ENCODE measurements at places on chromosomes 1 and 21. TPM values are rescaled to one million over a fixed set of nuclear protein-coding genes. Genes with fewer than 3 reads are reported as not detected.

GRCh38 chr1:13662493-13662892 lies 37.5 kb upstream of the PRDM2 start:
- no peak for DNase-seq

GRCh38 chr1:109197158-109198042 lies 16.3 kb upstream of the SARS1 start:
- DNase-seq = no peak

DNA sequence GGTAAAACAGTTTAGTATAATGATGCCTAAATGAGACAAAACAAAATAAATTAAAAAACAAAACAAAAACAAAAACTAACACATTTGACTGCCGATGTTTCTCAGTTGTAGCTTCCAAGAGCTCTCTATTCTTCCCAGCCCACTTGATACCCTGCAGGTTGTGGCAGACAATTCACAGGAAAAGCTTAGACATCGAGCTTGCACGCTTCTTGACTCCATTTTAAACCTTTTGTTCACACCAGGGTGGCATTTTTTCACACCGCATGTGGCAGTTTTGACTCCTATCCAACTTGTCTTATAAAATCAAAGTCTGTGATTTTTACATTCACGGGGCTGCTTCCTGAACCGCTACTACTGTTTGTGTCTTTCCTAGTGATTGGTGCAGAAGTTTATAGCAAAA lies 575.9 kb downstream of the USP25 start:
- no peak for DNase-seq

- DNase-seq = no peak
These were observed 340.1 kb upstream of the PLXNA2 start for GRCh38 chr1:208584167-208584755.

DNA sequence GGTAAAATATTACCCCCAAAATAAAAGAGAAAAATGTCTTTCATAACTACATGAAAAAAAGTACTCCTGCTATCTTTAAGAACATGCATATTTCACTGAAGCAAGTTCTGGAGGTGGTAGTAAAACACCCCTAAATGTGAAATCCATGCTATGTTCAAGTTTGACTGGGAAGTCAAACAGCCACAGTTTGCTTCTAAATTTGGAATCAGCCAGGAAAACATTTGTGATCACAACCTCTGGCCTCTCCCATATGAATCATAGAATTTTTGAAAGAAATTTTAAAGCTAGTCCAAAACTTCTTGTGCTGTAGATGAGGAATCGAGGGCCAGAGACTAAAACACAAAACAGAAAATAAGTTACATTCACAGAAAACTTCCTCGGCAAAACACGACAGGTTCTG lies 6.6 kb downstream of the SORT1 start:
- no peak for DNase-seq

- peak; percentile 62 for DNase-seq
These were observed 18.7 kb upstream of the SLAMF1 start for GRCh38 chr1:160665330-160666078.

DNA sequence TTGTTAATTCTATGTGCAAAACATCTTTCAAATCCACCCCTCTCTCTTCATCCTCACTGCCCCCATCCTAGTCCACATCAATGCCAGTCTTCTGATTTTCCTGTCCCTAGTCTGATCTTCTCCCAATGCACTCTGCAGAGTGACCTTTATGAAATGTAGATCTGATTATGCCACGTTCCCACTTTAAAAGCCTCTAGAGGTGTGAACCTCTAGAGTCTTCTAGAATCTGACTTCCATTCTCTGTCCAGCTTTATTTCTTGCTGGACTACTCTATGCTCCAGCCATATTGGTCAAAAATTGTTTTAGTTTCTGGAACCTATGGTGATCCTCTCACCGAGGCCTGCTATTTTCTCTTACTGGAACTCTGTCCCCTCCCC lies 32.5 kb downstream of the ZNF648 start:
- no peak for DNase-seq

DNA sequence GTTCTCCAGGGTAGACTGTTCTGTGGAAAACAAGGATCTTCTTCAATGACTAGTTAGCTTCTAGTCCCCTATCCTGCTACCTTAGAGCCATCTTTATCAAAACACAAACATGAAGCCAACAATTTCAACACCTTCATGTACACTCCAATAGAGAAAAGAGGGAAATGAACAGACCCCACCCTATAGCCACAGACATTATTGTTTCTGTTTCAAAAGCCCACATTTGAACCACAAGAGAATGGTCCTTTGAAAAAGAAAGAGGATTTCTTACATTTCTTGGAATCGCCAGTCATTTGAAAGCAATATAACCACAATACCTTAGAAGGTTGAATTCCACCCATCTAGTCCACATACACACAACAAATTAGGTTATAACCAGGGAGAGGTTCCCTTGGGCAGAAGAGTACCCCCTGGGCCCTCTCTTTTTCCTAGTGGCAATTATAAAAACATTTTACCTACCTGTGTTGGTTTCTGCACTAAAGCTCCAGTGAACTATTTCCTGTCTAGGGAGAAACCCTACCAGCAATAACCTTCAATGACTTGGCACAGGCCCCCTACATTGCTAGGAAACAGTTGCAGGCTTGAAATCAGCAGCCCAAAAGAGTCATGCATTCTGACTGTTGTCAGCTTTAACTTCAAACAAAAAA lies 2.7 kb upstream of the LPGAT1 start:
- DNase-seq = no peak

DNA sequence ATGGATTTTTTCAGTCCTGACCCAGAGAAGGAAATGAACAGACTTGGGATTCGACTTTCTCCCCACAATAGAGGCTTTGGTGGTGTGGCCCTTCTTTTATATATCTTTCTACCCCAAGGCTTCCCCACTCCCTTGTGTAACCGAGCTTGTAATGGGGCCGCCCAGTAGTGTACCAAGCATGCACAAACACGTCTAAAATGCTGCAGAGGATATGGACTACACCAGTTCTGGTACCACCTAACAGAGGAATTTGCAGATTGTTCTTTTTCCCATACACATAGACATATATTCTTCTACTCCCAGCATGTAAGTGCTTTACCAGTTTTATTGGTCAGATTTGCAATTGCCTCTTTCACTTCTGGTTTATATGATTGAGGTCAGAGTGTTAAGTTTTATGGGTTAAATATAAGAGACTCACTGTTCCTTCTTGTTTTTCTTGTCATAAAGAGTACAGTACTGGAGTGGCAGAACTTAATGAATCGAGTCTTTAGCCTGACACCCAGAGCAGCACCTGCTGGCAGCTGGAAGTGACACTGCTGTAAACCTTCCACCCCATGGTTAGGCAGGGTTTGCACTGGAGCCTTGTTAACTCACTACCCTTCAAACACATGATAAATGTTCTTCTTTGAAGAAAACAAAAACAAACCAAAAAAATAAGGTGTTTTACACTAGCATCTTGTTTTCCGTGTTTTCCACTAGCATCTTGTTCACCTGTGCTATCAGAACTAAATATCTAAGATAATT lies 198.6 kb downstream of the PTPRC start:
- DNase-seq = no peak

DNA sequence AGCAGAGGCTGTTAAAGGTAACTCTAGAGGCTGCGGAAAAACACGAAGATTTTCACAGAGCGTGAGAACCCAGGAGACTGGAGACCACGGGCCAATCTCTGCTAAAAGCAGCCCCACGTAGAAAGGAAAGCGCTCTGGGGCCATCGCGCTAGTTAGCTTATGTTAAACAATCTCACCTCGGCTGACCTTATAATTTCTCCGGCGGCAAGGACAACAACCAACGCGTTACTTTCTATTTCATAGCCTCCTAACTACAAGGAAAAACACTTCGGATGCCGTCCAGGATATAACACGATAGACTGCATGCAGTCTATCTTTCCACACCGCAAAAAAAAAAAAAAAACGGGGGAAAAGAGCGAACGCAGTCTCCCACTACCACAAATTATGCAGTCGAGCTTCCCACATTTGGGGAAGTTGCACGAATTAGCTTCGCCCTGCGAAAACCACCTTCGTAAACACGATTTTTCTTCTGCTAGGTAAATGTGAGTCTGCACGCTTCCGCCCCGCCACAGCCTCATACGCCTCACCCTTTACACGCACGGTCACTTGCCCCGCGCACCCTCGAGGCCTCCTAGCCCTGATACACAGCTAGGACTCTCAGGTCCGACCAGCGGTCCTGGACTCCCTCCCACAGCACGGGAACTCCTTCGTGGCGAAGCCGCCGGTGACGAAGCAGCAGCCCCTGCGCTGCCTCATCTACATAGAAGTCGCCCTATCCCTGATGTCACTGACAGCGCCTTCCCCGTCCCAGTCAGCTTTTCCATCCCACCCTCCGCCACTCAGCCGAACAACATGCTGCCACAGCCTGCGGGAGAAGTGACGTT lies 87.8 kb downstream of the PRKAB2 start:
- DNase-seq = peak; percentile 76

GRCh38 chr1:83860490-83861221 lies 138.3 kb downstream of the TTLL7 start:
- peak; percentile 74 for DNase-seq

DNA sequence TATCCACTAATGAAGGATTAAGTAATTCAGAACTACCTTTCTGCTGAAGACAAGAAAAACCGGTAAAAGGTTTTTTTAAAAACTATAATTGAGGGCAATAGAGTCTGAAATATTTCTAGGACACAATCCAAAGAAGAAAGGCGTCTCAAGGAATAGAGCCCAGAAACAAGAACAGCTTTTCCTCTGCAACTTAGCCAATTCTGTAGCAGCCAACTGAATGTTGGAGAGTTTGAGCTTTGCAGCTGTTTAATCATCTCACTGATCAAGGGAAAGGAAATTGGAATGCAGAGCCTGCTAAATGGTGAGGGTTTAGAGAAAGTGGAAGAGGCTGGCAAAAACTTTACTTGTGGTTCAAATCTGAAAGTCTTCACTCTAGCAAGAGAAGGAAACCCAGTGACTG lies 818.9 kb downstream of the KCNT2 start:
- no peak for DNase-seq

GRCh38 chr1:12201352-12202189 lies 28.3 kb upstream of the VPS13D start:
- DNase-seq = no peak

- no peak for DNase-seq
These were observed 7.5 kb downstream of the NRIP1 start for GRCh38 chr21:15057285-15057684.

DNA sequence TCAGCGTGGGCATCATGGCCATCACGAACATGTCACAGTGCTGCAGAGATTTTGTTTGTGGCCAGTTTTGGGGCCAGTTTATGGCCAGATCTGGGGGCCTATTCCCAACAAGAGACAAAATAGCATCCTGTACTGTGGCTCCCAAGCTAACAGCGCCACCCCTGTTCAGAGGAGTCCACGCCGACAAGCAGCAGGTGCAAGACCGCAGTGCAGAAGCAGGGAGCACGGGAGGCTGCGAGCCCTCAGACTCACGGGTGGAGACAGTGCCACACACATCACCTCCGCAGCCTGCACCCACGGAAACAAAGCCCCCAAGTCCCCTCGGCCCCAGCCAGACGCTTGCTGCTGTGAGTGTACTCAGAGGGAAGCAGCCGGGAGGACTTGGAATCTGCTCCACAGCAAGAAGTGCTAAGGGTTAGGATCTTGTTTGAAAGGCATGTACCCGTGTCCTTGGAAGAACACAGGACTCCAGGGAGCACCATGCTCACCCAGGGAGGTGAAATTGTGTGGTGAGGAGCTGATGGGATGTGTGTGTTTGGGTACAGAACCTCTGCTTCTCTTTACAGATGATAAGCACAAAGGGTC lies 7.1 kb downstream of the TCP10L start:
- DNase-seq = no peak

DNA sequence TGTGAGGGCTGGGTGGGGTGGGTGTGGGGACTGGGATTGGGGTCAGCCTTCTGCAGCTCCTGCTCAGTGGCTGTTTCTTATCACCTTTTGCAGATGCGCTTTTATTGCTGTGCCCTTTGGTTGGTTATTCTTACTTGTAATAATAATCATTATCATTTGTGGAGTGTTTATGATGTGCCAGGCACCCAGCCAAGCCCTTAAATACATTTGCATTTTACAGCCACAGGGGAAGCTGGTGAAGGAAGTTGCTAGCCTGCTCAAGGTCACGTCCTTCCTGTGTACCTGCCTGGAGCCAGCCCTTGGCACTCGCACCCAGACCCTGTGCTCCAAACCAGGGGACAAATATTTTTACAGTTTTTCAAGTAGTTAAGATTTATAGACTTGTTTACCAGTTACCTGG lies 144.0 kb downstream of the PGBD5 start:
- DNase-seq = peak; percentile 8

- DNase-seq = no peak
These were observed 64.9 kb downstream of the MACF1 start for GRCh38 chr1:39269349-39269748.

VANGL2 gene
- total RNA-seq = 0.63 TPM

CELA3A gene
- total RNA-seq = 4.0 TPM

FCRL4 gene
- not detected for total RNA-seq

MAP3K21 gene
- total RNA-seq = 0.11 TPM

ELAVL4 gene
- total RNA-seq = not detected

ETV3L gene
- not detected for total RNA-seq

S100A10 gene
- total RNA-seq = 70.4 TPM

CNKSR1 gene
- 84.1 TPM for total RNA-seq

PRKCZ gene
- total RNA-seq = 0.44 TPM

KIAA0319L gene
- total RNA-seq = 46.9 TPM
